ENCODE measurements at places on chromosomes 3 and 15.

DNA sequence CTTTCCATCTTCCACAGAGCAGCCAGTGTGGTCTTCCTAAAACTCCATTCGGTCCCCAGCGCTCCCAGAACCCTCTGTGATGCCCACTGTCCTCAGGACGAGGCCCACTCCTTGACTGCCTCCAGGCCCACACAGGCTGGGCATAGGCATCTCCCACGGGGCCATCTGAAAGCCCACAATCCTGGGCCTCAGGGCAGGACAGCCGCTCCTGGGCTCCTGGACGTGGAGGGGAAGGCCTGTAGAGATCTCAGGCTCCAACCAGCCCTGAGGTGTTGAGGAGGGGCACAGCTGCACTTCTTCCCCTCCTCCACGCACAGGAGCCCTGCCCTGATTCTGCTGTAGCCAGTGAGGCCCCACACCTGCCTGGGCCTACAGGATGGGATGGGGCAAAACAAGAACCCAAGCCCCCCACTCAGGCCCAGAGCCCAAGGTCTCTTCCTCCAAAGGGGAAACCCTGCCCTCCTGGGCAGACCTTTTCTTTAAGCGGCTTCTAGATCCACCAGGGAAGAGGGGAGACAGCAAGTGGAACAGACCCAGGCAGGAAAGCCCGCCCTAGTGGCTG lies 25.9 kb downstream of the SHISA5 start:
- DNase-seq = no peak

GRCh38 chr3:8764528-8764927 lies 4.9 kb downstream of the OXTR start:
- no peak for DNase-seq

- DNase-seq = no peak
Observed at GRCh38 chr3:1082108-1082507, 10.7 kb upstream of the CNTN6 start.

DNA sequence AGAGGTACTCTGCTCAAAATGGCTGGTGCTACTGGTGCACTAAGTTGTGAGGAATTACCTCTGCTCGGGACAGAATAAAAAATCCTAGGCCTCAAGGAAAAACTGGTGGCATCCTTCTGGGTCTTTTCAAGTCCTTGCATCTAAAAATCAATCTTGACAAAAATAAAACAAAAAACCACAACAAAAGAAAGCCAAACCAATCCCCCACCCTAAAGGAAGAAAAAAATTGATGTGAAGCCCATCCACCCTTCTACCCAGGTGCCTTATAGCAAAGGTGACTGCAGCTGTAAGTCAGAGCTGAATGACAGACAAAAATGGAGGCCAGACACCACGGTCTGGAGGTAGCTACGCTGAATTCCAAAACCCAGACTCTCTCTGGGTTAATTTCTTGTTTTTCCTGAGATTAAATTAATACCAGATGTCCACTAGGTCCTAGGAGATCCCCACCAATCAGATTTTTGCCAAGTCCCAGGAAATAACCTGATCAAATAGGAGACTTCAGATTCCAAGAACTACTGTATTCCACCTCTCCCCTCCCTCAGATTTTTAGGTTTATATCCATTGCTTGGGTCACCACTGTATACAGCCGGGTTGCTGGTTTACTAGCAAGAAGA lies 33.5 kb downstream of the ABCC5 start:
- DNase-seq = no peak

DNA sequence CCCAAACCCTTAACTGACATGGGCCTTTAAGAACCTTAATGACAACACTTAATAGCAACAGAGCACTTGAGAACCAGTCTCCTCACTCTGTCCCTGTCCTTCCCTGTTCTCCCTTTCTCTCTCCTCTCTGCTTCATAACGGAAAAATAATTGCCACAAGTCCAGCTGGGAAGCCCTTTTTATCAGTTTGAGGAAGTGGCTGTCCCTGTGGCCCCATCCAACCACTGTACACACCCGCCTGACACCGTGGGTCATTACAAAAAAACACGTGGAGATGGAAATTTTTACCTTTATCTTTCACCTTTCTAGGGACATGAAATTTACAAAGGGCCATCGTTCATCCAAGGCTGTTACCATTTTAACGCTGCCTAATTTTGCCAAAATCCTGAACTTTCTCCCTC lies 49.9 kb downstream of the PGPEP1L start:
- DNase-seq = no peak

GRCh38 chr3:43346978-43347749 lies 60.8 kb downstream of the SNRK start:
- DNase-seq = no peak

DNA sequence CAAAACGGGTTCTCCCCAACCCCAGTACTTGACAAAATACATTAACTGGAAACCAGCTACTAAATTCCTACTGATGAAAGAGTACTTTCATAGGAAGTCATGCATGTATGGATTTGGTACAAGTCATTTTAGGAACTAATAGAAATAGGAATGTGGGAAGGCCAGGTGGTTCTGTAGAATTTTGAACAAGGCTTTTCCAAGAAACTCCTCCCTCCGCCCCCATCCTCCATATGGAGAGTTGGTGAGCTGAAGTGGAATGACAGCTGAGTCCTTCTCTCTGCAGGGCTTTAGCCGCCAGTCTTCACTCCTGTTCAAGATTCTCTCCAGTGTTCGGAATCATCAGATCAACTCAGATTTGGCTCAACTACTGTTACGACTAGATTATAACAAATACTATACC lies 33.2 kb downstream of the TUBGCP4 start:
- no peak for DNase-seq

GRCh38 chr3:37907371-37907770 lies 45.7 kb downstream of the CTDSPL start:
- no peak for DNase-seq

- DNase-seq = no peak
Observed at GRCh38 chr15:26739791-26740190, 33.1 kb downstream of the GABRB3 start.

DNA sequence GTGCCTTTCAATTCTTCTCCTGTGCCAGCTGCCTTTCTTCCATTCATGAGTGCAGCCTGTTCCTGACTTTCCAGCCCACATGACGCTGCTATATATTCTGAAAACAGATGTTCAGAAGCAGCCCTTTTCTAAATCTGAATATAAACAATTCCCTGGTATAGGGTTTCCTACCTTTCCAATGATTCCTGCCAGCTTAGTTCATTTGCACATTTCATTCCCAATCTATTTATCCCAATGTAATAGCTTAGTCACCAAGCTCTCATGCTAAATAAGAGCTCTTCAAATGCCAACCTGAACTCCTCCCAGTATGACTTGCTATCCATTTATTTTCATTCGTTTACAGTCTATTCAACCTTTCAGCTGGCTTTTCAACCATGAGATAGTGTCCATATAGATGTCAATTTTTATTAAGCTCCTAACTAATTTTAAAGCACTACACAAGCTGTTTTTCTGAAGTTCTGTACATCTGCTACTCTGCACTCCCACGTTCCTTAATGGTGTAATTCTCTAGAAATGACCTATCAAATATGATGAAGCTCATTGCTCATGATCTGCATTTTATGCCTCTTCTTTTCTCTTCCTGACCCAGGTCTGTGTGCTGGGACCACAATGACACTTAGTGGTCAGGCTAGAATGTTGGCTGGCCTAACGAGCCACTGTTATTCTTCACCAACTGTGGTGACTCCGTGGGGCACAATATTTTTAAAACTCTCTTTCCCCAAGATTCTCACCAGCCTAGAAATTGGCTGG lies 605.0 kb upstream of the TBL1XR1 start:
- DNase-seq = no peak

DNA sequence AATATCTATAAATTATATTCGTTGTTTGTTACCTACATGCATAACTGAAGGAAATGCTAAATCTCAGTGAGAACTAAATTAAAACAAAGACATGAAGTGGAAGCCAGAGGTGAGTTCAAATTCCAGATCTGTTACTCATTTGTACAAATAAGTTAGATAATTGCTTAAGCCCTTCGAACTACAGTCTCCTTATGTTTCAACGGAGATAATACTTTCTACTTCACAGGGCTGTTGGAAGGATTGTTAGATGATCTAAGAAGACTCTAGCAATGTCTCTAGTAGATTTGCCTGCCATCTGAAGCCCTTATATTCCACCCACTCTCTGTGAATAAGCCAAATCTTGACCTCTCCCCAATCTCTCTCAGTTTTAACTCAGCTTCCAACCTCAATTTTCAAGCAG lies 125.8 kb downstream of the P2RY1 start:
- no peak for DNase-seq

DNA sequence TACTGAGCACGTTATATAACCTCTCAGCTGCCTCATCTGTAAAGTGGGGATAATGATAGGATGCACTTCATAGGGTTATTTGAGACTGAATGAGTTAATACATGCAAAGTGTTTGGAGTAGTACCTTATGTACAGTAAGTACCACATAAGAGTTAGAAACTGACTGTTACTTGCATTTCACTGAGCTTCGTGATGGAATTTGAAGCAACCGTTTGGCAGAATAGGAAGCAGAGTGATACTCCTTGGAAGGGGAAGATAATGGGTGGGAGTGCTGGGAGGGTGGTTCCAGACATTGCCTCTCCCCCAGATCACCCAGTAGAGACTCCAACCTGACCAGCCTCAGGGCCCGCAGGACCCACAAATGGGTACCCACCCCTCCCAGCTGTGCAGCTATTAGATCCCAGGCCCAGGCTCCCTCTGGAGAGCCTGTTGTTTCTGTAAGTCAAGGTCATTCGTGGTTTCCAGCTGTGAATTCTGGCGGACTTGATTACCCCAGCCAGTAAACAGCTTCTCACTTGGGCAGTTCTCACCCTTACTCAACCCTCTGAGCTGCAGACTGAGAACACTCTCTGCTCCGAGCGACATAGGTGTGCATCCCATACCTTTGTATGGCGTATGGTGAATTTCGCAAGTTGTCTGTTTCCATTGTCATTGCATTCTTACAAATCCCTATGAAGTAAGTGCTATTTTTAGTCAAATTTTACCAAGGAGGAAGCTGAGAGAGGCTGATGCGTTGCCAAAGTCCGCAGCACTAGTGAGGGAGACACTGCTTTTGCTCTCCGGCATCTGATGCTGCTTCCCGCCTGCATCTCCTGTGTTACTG lies 11.1 kb downstream of the ALPK3 start:
- DNase-seq = no peak

DNA sequence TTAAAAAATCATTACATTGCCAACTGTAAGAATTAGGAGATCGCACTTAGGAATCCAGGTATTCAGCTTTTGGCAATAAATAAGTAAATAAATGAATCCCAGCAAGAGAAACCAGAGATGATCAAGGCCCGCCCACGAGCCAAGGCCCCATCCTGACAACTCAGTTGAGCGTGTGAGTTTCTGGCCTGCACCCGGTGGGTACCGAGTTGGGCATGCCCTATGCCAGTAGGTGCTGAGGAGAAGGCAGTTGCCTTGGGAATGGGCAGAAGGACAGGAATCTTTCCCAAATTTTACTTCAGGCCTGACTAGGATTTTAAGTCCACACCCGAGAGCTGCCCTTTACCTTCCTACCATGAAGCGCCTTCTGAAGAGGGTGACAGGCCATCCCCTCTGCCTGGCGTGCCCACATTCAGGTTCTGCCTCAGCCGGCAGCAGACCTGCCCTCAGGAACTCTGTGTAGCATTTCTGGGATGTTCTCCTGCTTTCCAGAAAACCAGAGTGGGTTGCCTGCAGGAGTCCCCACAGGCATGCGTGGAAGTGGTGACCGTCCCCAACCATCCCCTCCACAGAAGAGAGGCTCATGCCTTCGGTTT lies 99.3 kb upstream of the ALDH1A3 start:
- no peak for DNase-seq

GRCh38 chr3:196620161-196620604 lies 19.3 kb upstream of the NRROS start:
- DNase-seq = no peak

DNA sequence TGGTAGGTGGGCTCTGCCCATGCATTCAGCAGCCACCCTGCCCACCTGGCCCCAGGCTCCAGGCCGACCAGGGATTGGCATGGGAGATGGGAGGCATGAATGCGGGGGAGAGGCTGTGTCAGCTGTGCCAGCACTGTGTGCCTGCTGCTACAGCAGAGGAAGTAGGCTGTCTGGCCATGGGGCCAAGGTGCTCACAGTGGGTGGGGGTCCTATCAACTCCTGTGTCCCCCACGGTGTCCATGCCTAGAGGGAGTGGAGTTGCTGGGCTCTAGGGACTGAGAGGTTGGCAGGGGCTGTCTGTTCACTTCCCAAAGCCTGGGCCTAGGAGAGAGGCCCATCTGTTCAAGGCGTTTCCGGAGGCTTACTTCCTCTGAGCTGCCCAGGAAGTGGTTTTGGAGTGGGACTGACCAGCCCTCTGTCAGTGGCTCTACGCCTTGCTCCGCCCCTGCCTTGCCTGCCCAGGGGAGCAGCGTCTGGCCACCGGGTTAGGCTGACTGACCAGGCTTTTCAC lies 5.8 kb downstream of the PRKCD start:
- no peak for DNase-seq

DNA sequence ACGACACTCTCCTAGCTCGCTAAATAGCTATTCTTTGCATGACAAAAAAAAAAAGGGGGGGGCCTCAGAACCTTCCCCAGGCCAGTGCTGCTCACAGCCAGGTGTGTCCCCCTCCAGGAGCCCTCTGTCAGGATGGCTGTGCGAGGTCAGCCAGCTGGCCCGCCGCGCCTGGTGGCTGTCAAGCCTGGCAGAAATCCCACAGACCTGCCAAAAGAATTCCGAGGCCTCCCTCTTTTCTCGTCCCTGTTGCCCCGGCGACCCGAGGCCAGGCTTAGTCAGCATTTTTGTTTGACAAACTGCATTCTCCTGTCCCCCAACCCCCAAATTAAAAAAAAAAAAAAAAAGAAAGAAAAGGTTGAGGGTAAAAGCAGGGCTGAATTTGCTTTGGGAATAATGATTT lies 61.9 kb downstream of the TM4SF4 start:
- no peak for DNase-seq

- no peak for DNase-seq
Observed at GRCh38 chr3:177894081-177894728, 642.0 kb upstream of the KCNMB2 start.

GRCh38 chr3:186234152-186234551 lies 125.3 kb upstream of the ETV5 start:
- no peak for DNase-seq

DNA sequence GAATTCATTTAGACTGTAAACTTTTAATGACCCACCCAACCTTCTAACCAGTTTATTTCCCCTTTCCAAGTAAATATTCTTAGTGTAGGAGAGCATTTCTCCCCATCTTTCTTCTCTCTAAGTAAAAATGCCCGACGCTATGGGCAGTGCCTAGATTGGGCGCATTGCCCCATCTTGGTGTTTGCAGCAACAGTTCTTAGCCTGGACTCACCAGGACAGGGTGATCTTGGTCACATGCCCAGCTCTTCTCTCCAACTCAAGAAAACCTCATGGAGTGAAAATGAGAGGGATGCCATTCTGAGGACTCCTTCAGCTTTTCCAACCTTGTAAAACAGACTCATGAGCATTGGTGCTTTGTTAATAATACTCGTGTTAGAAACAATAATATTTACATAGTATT lies 76.7 kb downstream of the GHSR start:
- DNase-seq = no peak

- DNase-seq = no peak
Observed at GRCh38 chr3:113601240-113601639, 68.9 kb downstream of the SIDT1 start.

DNA sequence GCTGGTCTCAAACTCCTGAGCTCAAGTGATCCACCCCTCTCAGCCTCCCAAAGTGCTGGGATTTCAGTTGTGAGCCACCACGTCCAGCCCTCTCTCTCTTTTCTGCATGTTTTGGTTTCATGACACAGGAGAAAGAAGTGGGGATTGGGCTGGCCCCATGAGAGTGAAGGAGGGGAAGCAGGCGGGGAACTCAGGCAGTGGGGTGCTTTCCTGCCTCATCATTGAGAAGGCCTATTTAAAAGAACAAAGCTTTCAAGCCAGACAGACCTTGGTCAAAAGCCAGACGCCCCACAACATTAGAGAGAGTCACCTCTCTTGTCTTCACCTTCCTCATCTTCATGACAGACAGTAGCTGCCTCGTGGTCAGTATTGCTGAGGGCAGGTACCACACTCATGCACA lies 15.9 kb downstream of the PSTPIP1 start:
- DNase-seq = no peak

Data from activated T-cell treated with anti-CD3 and anti-CD28 coated beads for 1 hour (primary cell).